OCI-LY7 (cell line): ENCODE measurements at places on chromosomes 4 and X.

GRCh38 chrX:129496625-129497024, 26.7 kb downstream of the SMARCA1 start:
- no peak for DNase-seq

GRCh38 chr4:98482503-98482846, 175.9 kb downstream of the TSPAN5 start:
- DNase-seq, result no peak

DNA sequence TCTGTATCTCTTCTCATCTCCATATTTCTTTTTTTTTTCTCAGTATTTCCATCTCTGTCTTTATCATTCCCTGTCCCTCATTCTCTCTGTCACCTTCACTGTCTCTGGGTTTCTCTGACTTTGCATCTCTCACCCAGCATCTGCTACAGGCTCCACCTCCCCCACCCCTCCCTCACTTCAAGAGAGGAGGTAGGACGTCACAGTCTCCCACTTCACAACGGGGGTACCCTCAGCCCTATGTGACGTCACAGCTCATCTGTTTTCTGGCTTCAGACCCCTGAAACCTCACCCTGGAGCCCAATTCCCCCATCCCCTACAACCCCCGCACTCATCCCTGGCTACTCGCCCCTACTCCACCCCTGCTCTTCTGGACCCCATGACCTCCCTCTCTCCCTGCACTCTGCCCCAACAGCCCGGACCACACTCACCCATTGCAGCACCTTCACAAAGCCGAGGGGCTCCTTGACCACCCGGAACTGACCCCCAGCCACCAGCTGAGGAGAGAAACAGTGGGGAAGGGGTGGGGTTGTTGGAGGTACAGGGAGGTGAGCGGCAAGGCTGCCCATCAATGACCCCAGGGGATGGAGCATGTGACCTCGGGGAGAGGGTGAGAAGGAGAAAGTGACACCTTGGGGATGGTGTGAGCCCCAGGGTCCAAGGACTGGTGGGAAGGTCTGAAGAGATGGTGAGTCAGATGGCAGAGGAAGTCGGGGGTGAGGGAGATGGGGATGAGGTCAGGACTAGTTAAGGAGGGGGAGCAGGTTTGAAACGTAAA, 1.3 kb downstream of the SYP start:
- DNase-seq, result no peak

GRCh38 chrX:108584617-108585211, 145.1 kb downstream of the COL4A5 start:
- DNase-seq, result peak; percentile 1

GRCh38 chr4:41258783-41259182, 2.1 kb downstream of the UCHL1 start:
- peak; percentile 71 for DNase-seq

DNA sequence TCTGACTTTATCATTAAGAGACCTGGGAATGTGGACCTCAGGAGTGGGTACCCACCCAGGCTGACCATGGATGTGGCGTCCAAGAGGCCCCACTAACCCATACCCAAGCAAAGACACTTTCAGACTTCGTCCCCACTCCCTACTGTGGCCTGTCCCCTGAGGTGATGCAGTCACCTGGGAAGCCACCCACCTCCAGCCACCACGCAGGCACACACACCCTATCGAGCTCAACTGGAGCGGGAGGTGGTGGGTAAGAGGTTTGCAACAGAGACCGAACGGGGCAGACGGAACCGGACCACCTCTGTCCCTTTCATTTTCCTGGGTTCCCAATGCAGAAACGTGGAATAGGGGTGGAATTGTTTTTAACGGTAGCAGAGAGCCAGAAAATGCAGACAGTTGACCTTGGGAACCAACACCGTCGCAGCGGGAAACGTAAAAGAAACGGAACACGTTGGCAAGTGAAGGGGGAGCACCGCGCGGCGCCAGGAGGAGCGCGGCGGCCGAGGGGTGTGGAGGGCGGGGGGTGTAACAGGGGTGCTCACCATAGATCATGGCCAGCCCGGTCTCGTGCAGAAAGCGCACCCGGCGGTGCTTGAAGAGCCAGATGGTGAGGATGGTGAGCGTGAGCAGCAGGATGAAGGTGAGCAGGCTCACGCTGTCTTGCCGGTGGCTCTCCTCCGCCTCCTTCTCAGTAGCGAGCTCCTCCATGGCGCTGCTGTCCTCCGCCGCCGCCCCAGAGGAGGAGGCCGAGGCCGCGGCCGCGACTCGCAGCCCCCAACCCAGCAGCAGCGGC, 559 bp downstream of the SLC9A7 start:
- DNase-seq, result peak; percentile 52

GRCh38 chrX:119887721-119888425, 7.8 kb upstream of the AKAP14 start:
- DNase-seq, result peak; percentile 60

- DNase-seq, result peak; percentile 87
These were observed 1.5 kb upstream of the BCOR start for GRCh38 chrX:40099055-40099958.

GRCh38 chr4:2368746-2369437, 49.6 kb downstream of the ZFYVE28 start:
- no peak for DNase-seq

- no peak for DNase-seq
These were observed 98.2 kb downstream of the MAGEC1 start for GRCh38 chrX:142001934-142002333.

DNA sequence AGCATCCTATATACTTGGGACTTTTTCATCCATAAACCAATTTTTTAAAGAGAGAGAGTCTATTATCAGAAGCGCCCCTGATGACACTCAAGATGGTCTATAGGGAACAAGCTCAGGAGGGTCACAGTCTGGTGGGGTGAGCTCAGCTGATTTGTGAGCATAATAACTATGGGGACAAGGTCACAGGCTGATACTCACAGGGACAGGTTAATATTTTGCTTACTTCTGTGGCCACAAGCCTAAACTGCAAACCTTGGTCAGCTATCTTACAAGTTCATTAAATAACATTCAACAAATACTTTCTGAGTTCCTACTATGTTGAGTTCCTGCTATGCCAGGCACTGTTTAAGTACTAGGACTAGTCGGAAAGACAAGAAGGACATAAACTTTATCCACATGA, 10.2 kb upstream of the CCDC149 start:
- no peak for DNase-seq

DNA sequence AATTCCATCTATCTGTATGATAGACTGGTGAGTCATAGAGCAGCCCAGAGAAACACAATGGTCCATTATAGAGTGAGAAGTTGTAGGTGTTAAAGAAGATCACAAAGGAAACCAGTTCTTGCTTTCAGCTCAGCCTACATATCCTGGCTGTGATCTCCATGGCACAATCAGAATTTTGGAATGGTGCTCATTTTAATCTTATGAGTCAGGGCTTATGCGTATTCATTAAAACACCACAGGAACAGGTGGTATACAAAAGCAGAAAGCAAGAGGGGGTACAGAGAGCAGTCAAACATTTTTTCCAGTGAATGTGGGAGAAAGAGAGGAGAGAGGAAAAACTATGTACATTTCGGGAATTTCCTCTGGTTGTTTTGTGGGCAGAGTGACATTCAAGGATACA, 126.9 kb downstream of the MFAP3L start:
- DNase-seq, result no peak

GRCh38 chr4:72896515-72896914, 173.0 kb downstream of the COX18 start:
- no peak for DNase-seq

DNA sequence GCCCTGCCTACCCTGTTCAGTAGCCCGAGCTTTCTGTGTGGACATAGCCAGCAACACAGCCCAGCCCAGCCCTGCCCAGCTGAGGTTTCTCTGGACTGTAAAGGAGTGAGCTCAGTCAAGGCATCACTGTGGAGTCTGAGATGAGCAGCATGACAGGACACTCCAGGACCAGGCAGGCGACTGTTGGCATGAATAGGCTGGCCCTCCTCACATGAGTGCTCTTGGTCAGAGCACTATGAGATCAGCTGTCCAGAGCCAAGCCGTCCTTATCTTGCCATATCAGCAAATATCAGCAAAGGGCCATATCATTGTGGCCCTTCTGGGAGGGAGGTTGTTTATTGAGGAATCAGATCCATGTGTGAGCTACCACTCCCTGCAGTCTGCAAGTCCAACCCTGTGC, 30.9 kb downstream of the REELD1 start:
- DNase-seq, result no peak

- DNase-seq, result no peak
These were observed 60.5 kb upstream of the ADAMTS3 start for GRCh38 chr4:72629540-72629939.

DNA sequence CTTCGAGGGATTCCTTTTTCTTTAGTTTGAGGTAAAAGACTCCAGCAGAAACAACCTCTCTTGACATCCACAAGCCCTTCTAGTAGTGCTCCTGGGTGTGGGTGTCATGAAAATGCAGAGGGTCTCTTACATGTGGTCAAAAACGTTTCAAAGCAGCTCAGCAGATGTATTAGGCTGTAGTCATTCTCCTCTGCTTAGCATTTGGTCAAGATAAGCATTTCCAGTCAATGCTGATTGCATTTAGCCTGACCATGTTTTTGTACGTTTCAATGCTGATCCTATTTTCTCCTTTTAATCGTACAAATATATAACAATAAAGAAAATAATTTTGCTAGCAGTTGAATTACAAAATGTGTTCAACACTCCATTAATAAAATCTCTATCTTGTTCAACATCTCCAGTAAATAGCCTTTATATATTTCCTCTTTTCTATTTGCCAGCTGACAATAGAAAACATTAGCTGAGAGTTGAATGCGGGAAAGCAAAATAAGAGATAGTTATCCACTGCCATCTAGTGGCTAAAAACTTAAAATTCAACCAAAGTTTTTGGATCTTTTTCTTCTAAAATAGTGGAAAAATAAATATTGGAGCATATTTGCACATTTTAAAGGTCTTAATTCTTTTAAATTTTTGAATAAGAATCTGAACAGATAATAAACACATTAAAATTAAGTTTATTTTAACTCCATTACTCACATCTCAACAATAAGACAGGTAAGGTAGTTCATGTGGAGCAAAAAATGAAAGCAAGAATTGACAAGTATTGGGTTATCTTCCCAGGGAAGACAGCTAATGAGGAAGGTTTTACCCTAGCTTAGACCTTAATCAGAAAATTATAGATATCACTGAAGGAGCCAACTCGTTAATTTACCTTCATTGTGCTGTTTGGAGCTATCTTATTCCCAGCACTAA, 15.2 kb upstream of the PACRGL start:
- DNase-seq, result peak; percentile 48

DNA sequence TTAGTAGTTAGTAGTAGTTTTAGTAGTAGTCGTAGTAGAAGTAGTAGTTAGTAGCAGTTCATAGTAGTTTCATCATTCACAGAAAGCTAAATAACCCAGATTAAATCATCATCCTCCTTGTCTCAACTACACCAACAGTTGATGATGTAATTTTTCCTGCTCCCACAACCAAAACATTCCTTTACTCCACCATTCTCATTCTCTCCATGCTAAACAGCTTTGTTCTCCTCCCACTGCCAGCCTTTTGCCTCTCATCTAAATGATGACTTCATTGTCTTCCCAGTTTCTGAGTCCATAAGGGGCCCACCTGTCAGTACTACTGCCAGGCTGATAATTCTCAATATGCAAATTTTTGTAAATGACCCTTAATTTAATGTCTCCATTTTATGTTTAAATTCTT, 68.9 kb downstream of the ARHGAP24 start:
- DNase-seq, result no peak

GRCh38 chrX:44903830-44904530, 31.0 kb downstream of the KDM6A start:
- peak; percentile 49 for DNase-seq

DNA sequence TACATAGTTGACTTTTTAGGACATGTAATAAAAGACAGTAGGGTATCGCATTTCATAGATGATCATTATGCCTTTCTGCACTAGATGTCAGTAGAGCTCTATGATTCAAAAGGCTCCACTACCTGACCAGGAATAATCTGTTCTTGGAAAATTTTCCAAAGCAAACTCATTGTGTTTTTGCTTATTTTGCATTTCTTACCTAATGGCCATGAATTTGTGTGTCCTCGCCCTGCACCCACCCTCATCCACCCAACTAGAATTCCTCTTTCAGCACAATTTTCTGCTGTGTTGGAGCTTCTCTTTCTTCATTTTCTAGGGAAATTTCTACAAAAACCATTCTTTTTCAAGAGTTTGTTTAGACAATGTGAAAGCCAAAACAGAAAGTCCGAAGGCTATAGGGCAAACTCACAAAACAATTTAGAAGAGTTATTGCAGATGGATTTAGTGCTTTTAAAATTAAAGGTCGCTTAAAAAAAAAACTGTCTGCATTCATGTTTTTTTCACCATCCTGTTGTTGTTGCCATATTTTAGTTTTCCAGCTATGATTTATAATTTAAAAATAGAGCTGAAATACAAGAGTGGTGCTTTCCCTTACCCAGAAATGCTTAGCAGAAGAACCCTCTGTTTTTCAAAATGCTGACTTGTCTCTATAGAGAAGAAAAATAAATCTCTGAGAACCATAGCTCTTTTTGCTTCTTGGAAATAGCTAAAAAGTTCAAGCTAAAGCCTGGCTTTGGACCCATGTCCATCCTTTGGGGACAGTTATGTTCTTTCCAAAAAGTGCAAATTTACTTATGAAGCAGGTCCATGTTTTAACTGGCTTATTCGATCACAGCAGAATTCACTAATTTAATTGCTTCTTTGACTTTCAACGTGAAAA, 183.7 kb downstream of the SPATA18 start:
- no peak for DNase-seq

GRCh38 chr4:109275066-109275745, 27.3 kb downstream of the COL25A1 start:
- no peak for DNase-seq

- no peak for DNase-seq
These were observed 201.1 kb downstream of the ARHGAP24 start for GRCh38 chr4:85676050-85676425.

- DNase-seq, result no peak
These were observed 43.8 kb downstream of the FHL1 start for GRCh38 chrX:136191171-136191570.

DNA sequence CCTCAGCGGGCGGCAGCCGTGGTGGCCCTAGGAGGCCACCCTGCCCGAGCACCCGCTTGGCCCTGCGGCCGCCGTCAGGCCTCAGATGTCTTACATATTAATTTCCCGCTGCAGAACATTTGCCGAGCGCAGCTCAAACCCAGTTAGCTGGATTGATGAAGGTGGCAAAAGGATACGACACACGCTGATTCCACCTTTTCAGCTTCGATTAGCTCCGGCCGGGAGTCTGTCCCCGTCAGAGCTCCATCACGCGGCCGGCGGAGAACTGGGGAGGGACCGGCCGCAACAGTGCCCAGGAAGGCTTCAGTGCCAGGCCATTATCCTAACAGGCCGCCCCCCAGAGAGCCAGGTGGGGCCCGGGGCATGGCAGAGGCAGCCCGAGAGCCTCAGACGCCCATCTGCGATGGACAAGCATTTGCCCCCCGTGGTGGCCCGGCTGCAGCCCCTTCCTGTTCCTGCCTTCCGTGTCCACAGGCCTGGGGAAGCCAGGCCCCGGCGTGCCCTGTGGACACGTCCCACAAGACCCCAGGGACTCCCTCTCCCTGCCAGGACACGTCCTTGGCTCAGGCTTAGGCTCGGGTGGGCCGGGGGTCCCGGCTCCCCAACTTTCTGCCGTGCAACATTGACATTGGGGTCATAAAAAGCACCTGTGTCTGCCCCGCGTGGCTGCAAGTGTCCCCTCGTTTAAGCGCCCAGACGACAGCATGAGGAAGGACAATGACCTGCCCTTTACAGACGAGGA, 133.8 kb upstream of the NKX1-1 start:
- no peak for DNase-seq

- DNase-seq, result peak; percentile 48
These were observed 705 bp downstream of the RPS6KA3 start for GRCh38 chrX:20265726-20266681.
